ENCODE measurements at places on chromosomes 2 and 18.

DNA sequence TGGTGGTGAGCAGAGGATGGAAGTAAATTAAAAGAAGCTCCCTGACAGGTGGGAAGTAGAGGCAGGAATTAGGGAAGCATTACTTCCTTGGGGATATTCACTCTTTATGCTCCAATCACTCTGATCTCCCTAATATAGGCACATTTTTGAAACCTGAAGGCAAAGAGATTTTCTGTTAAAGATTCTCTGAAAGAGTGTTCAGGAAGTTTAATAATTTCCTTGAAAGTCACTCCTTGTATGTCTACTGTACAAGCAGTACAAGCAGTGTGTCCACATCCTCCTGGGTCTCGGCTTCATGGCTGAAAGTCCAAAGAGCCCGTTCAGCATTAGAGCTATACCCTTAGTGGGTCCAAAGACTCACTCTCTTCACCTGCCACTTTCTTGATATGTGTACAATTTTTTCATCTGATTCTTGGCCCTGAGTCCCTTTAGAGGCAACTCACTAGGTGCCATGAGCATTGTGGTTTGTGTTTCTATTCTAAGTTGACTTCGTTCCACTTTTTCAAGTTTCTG is 60.2 kb downstream of the AAK1 start:
- DNase-seq = no peak

DNA sequence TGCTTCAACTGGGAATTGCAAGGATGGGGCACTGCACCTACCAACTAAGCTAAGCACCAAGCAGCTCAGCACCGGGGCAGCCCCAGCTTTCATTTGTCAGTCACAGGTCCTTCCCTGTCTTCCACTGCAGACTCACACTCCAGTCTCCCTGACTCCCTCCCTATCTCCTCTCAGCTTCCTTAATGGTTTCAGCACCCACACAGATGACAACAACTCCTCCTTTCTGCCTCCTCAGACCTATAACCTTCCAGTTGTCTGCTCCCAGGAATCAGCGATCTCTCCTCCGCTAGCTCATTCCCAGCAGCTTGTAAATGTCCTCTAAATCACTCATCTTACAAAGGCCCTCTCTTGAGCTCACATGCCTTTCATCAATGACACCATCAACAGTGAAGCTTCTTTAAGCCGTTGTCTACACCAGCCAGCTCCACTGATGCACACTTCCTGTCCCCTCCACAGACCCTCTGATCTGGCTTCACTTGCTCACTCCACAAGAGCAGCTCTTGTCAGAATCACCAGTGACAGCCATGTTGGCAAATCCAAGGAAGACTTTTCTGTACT is 32.1 kb downstream of the CLASP1 start:
- DNase-seq = no peak

DNA sequence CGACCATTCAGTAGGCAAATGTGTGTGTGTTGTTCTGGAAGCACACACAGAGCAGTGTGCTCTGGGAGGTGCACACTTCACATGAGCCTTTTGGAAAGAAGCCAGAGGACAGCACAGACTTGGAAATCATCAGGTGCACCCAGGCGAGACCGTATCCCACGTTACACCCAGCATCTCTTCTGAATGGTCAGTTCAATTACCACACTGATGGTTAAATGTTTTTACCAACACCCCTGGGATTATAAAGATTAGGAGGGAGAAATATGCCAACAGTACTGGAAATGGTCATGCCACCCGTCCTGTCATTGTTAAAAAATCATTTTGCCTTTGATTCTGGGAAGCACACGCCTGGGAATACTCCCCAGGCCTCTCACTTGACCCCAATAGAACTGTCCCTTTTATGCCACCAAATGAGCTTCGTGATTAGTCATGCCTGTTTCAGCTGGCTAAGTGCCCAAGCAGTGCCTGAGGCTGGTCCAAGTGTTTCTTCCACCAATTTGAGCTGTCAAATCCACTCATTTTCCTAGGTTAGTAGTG is 183.7 kb downstream of the NRP2 start:
- DNase-seq = no peak

GRCh38 chr18:77107292-77107691 is 25.3 kb downstream of the MBP start:
- no peak for DNase-seq

GRCh38 chr2:184297085-184297484 is 301.2 kb upstream of the ZNF804A start:
- DNase-seq = no peak

- no peak for DNase-seq
Measured at GRCh38 chr18:51054764-51055163, 24.8 kb downstream of the SMAD4 start.

- DNase-seq = no peak
Measured at GRCh38 chr18:79479761-79480161, 84.0 kb downstream of the NFATC1 start.

GRCh38 chr2:112712465-112712864 is 8.4 kb upstream of the NT5DC4 start:
- DNase-seq = no peak

DNA sequence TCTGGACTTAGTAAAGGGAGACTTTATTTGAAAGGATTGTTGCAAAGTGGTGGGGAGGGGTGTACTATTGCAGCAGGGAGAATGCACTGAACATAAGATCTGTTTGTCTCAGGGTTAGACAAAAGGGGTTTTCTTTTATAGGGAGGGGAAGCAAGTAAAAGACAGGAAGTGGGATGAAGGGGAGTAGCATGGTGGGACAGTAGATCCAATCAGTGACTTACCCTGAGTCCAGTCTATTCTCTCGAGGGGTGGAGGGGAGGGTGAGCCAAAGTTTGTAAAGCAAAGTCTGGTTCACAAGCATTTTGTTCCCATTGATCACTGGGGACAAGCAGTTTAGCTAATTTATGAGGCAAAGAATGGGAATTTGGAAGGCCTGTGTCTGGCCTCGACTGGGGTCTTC is 35.0 kb upstream of the CYP27C1 start:
- no peak for DNase-seq

DNA sequence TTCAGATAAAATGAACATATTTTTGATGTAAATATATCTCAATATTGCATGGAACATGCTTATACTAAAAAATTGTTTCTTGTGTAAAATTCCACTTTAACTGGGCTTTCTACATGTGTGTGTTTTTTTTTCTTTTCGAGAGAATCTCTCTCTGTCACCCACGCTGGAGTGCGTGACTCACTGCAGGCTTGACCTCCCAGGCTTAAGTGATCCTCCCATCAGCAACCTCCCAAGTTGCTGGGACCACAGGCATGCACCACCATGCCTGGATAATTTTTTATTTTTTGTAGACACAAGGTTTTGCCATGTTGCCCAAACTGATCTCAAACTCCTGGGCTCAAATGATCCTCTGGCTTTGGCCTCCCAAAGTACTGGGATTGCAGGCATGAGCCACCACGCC is 254.6 kb downstream of the LOXHD1 start:
- DNase-seq = no peak

DNA sequence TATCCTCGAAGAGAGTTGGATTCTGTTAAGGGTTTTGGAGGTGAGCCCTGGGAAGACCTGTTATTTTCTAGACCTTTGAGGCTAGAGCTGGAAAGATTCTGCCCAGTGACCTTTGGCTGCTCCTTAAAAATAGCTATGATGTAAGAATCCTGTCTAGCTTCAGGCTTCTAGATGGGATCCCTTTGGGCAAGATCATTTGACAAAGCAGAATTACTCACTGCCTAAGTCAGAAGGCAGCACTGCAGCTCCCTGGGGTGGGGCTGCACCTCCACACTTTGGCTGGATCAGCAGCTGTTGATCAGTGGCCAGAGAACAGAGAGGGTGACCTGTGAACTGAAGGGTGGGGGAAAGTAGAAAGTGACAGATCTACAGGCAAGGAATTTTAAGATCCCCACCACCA is 103.8 kb downstream of the ASAP2 start:
- DNase-seq = no peak

- DNase-seq = no peak
Measured at GRCh38 chr18:61699397-61700110, 193.3 kb downstream of the RNF152 start.

GRCh38 chr2:196260546-196260945 is 89.2 kb upstream of the STK17B start:
- DNase-seq = no peak

DNA sequence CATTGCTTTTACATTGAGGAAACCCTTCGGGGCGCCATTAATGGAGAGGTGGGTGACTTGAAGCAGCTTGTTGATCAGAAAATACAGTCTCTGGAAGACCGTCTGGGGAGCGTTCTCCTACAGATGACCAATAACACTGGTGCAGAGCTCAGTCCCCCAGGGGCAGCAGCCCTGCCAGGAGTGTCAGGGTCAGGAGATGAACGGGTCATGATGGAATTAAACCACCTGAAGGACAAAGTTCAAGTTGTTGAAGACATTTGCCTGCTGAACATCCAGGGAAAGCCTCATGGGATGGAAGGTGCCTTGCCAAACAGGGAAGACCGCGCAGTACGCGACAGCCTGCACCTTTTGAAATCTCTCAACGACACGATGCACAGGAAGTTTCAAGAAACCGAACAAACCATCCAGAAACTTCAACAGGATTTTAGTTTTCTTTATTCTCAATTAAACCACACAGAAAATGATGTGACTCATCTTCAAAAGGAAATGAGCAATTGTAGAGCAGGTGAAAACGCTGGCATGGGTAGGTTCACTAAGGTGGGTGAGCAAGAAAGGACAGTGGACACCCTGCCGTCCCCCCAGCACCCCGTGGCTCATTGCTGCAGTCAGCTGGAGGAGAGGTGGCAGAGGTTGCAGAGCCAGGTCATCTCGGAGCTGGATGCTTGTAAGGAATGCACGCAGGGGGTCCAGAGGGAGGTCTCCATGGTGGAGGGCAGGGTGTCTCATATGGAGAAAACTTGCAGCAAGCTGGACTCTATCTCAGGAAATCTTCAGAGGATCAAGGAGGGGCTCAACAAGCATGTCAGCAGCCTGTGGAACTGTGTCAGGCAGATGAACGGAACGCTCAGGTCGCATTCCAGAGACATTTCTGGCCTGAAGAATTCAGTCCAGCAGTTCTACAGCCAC is 45.0 kb downstream of the EMILIN2 start:
- no peak for DNase-seq

DNA sequence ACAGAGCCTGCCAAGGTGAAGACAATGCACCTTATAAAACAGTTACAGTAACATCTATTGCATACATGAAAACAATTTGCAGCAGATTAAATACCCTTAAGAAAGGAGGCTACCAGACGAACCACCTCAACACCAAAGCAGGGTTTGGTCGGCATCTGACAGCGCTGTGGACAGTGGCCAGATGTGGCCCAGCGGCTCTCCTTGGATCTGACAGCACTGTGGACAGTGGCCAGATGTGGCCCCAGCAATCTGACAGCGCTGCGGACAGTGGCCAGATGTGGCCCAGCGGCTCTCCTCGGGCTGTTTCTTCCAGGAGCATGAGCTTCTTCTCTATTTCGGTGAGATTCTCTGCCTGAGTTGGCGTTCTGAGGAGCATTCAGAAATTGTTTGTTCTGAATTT is 211.6 kb downstream of the ANKRD30B start:
- no peak for DNase-seq

- DNase-seq = no peak
Measured at GRCh38 chr2:32901313-32901712, 45.4 kb upstream of the LTBP1 start.

DNA sequence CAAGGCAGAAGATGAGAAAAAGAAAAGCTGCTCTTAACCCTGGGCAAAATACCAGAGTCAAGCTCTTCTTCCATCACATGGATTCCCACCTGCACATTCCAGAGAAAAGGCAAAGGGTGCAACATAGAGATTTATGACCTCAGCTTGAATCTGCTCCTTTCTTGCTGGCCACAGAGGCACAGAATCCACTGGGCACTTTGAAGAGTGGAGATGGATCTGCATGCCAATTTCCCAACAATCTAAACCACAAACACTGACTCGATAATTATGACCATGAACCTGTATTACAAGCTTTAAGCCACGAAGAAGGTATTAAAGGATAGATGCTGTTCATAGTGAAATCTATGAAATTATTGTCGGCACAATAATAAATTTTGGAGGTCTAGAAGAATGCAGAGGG is 237.3 kb downstream of the PID1 start:
- no peak for DNase-seq

DNA sequence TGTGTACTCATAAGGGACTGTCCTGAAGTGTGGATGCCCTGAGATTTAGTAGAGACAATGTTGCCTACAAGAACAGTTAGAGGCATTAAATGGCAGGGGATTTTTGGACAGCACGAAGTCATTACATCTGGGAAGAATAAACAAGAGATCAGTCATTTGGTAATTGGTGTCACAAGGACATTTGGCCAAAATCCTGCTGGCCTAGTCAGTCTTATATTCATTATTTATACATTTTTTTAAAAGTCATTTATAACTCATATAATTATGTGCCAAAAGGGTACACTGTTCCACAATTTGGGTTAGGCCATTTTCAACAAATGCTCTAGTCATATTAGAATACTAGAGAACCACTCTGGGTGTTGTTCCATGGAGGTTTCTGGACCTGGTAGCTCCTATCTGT is 104.7 kb downstream of the LRATD1 start:
- DNase-seq = no peak

DNA sequence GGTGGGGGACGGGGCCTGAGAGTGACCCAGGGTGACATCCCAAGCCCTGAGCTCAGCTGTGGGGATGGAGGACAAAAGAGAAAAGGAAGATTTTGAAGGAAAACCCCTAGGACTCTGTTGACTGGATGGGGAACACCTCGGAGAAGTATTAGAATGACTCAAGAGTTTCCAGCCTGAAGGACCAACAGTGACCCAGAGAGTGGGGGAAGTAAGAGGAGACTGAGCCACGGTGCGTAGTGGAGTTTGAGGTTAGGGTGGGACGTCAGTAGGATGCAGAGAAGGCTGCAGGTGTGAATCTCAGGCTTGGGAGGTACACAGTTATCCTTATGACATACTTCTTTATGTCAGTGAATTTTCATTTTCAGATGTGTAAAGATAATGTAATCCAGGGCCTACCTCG is 119.5 kb downstream of the NCK2 start:
- DNase-seq = no peak

DNA sequence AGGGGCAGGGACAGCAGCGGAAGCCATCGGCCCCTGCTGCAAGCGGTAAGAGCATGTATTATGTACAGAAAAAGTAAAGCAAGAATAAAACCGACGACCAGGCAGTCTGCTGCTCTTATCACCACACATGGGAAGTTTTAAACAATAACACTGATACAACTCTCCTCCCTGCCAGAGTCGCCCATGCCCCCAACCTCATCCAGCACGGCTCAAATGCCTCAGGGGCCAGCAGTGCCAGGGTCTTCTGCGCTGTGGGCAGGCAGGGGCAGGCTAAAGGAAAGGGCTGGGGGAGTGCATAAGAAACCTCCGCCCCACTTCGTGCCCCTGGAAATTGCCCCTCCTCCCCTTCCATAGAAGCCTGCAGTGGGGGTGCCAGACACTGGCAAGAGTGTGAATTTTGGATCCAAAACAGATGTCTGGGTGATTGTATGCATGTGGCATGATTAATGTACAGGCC is 10.1 kb downstream of the TEX51 start:
- DNase-seq = no peak

DNA sequence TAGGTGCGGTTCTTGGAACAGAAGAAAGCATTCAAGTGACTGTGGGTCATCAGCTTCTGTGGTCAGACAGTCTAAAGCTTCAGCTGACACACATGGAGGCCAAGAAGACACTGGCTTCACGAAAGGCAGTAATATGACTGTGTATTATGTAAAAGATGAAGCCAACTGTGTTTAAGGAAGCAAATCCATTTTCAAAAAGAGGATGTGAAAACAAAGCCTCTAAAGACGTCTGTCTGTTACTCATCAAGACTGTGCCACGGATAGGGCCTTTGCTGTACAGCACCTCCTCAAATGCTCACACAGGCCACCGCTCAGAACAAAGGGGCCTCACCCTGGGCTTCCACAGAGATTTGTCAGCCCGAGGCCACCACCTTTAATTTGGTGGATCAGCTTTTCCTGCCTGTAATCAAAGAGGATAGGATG is 21.1 kb upstream of the TMEM163 start:
- DNase-seq = no peak

GRCh38 chr2:23673830-23674679 is 252.9 kb downstream of the ATAD2B start:
- no peak for DNase-seq
